ENCODE measurements at places on chromosomes 12 and 14. TPM values are rescaled to one million over a fixed set of nuclear protein-coding genes. Genes with fewer than 3 reads are reported as not detected.

AQP6 gene
- total RNA-seq: 0.21 TPM

TNS2 gene
- 14.2 TPM for total RNA-seq

RERGL gene
- total RNA-seq: not detected

OTOGL gene
- total RNA-seq: 0.12 TPM

FOXN4 gene
- 1.3 TPM for total RNA-seq

DNA sequence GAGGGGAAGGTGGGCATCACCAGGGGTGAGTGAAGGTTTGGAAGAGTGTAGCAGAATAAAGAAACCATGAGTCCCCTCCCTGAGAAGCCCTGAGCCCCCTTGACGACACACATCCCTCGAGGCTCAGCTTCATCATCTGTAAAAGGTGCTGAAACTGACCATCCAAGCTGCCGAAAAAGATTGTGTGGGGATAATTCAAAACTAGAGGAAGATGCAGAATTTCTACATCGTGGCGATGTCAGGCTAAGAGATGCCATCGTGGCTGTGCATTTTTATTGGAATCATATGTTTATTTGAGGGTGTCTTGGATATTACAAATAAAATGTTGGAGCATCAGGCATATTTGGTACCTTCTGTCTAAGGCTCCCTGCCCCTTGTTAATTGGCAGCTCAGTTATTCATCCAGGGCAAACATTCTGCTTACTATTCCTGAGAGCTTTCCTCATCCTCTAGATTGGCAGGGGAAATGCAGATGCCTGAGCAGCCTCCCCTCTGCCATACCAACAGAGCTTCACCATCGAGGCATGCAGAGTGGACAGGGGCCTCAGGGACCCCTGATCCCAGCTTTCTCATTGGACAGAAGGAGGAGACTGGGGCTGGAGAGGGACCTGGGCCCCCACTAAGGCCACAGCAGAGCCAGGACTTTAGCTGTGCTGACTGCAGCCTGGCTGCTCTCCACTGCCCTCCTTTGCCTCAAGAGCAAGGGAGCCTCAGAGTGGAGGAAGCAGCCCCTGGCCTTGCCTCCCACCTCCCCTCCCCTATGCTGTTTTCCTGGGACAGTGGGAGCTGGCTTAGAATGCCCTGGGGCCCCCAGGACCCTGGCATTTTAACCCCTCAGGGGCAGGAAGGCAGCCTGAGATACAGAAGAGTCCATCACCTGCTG, 7.0 kb downstream of the SERPINA1 start:
- DNase-seq: no peak
- no peaks in the 10 kb centered on the region for H3K27me3 ChIP-seq
- H3K27ac ChIP-seq: no peak overlapping the region
- H3K36me3 ChIP-seq: no peaks in the 10 kb centered on the region
- H3K4me3 ChIP-seq: no peak overlapping the region

DNA sequence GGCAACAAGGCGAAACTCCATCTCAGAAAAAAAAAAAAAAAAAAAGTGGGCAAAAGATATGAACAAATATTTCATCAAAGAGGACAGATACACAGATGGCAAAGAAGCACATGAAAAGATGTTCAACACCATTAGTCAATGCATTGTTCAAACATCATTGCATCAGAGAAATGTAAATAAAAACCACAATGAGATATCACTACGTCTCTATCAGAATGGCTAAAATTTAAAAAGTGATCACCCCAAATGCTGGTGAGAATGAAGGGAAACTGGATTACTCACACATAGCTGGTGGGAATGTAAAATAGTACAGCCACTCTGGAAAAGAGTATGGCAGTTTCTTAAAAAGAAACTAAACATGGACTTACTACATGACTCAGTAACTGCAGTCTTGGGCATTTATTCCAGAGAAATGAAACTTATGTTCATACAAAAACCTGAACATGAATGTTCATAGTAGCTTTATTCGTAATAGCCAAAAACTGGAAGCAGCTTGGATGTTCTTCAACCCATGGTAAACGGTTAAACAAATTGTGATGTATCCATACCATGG, 3.6 kb downstream of the L2HGDH start:
- H3K36me3 ChIP-seq: peaks cover 11% of the 10 kb centered on the region
- H3K4me1 ChIP-seq: peaks cover 22% of the 10 kb centered on the region
- no peak overlapping the region for H3K4me3 ChIP-seq
- H3K27ac ChIP-seq: no peak overlapping the region
- DNase-seq: no peak
- H3K27me3 ChIP-seq: no peaks in the 10 kb centered on the region

- no peak for DNase-seq
- H3K36me3 ChIP-seq: peaks cover 6% of the 10 kb centered on the region
- no peaks in the 10 kb centered on the region for H3K4me1 ChIP-seq
- no peaks in the 10 kb centered on the region for H3K27me3 ChIP-seq
- H3K27ac ChIP-seq: no peak overlapping the region
These were observed 481.8 kb downstream of the TMEM117 start for GRCh38 chr12:44317651-44318126.

DNA sequence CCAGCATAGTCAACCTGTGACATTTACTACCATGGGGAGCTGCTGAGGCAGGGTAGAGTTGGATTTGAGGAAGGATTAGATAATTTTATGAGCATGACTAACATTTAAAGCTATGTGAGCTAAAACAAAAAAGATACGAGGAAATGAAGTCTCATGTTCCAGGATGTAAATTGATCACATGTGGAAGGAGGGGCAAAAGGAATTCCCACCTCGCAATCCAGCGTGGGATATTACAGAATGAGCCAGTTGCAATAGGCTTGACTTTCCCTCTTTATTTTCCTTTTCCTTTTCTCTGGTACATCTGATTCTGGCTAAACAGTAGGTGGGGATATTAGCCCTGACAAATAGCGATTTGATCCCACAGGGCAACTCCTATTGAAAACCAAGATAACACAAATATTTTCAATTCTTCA, 214.9 kb upstream of the HMGA2 start:
- DNase-seq: no peak
- no peaks in the 10 kb centered on the region for H3K4me1 ChIP-seq

DNA sequence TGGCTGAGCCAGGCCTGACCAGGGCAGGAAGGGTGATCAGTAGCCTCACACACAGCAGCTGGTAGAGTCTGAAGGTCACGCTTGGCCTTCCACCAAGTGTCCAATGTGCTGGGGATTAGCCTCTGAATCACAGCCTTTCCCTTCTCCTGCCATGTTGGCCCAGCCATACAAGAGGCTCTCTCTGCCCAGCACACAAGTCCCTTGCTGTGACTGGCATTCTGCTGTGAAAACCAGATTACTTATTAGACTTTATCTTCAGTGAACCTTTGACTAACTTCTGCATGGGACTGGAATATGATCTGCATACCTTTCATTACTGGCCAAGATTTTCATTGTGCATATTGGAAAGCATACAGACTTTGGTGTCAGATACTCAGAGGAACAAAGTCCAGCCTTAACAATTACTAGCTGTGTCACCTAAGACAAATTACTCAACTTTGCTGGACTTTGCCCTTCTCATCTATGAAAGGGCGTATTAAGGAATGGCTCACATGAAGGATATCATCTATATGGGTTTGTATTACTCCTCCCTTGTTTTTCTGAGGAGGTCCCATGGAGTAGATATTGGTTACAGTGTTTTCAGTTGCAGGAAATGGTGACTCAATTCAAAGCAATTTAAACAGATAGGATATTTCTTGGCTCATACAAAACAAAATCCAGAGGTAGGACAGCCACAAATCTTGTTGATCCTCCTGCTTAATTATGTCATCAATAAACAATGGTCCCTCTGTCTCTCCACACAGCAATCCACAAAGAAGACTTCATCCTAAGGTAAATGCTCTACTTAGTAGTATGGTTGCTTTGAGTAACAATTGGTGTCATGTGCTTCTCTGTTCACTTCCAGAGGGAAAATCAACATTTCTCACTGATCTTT, 99.6 kb downstream of the DYRK2 start:
- no peak overlapping the region for H3K4me3 ChIP-seq
- H3K27me3 ChIP-seq: no peaks in the 10 kb centered on the region
- H3K36me3 ChIP-seq: no peaks in the 10 kb centered on the region
- peaks cover 5% of the 10 kb centered on the region for H3K4me1 ChIP-seq

DNA sequence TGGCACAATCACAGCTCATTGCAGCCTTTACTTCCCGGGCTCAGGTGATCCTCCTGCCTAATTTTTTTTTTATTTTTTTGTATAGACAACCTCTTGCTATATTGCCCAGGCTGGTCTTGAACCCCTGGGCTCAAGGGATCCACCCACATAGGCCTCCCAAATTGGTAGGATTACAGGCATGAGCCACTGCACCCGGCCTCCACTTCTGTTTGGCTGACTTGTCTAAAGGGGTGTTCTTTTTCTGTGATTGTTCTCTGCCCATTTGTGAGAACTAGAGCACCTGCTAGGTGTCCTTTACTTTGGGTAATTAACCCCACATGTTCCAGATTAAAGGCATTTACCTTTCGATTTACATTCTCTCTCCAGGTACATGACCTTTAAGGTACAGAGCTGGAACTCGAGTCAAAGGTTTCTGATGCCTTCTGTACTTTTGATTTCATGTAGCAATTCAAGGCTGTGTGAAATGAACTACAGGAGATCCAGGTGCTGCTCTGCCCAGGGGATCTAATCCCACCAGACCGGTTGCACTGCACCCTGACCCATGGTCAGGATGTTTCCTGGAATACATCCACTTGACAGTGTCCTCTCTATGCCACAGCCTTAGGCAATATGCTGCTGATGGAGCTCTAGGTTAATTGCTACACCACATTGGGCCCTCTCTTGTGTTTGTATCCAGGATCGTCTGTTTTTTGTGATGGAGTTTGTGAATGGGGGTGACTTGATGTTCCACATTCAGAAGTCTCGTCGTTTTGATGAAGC, 163.6 kb downstream of the PRKCH start:
- no peaks in the 10 kb centered on the region for H3K36me3 ChIP-seq
- peak overlapping the region; percentile 66 for H3K27ac ChIP-seq
- H3K27me3 ChIP-seq: peaks cover 16% of the 10 kb centered on the region
- H3K4me3 ChIP-seq: no peak overlapping the region
- peaks cover 24% of the 10 kb centered on the region for H3K4me1 ChIP-seq

DNA sequence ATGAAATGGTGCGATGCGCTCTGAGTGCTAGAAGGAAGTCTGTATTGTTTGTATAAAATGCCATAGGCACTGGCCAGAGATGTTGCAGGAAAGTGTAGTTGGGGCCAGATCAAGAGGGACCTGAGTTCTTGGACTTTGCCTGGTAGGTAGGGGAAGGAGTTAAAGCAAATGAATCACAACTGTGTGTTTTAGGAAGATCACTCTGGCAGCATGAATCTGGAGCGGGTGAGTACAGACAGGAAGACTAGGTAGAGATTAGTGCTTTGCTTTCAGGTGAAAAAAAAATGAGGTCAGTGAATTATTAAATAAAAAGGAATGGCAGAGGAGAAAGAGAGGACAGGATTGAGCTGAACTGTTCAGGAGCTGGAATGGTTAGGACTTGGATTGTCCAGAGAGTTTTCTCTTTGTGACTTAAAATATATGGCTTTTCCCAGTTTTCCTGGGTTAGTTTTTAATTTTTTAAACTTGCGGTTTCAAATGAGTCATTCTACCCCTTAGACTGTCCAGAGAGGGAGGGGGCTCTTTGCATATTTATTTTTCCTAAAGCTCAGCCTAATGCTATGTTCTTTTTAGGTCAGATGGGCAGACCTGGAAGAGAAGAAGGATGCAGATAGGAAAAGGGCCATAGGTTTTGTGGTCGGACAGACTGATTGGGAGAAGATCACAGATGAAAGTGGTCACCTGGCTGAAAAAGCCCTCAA, 41.1 kb downstream of the PROX2 start:
- H3K27me3 ChIP-seq: no peaks in the 10 kb centered on the region
- DNase-seq: no peak
- peaks cover 3% of the 10 kb centered on the region for H3K36me3 ChIP-seq
- no peak overlapping the region for H3K4me3 ChIP-seq
- H3K27ac ChIP-seq: no peak overlapping the region

DNA sequence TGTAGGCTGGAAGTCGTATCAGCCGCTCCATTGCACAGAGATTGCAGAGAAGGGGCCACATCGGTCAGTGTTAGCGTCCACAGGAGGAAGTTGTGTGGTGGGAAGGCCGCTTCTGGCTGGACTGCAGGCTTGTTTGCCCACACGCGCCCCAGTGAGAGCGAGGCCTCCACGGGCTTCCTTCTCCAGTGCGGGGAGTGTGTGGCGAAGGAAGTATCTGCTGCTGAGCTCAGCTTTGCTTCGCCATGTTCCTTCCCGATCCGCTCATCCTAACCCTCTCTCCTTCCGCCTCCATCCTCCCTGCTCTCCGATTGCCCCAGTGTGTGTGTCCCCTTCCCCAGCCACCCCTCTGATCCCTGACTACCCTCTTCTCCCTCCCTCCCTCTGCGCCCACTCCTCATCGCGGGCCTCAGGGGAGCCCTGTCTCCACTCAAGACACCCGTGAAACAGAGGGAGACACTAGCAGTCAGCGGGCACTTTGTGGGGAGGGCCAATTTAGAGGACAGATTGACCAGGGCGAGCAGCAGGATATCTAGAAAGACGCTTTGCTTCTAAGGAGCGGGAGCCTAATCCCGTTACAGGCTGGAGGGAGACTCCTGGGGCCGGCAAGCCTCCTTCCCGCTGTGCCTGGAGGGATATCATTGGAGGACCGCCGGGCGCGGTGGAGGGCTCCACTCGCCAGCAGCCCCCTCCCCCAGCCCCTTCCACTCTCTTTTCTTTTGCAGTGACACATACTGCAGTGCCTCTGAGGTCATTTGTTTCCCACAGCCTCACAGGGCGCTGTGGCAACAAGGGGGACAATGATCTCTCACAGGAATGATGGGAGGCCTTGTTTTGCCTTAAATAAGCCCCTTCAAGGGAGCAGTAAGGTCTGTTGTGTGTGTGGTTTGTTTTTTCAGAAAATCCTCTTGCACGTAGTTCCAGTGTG, 428.8 kb downstream of the ZFP36L1 start:
- H3K36me3 ChIP-seq: no peaks in the 10 kb centered on the region
- H3K27ac ChIP-seq: peak overlapping the region; percentile 99
- H3K27me3 ChIP-seq: no peaks in the 10 kb centered on the region

DNA sequence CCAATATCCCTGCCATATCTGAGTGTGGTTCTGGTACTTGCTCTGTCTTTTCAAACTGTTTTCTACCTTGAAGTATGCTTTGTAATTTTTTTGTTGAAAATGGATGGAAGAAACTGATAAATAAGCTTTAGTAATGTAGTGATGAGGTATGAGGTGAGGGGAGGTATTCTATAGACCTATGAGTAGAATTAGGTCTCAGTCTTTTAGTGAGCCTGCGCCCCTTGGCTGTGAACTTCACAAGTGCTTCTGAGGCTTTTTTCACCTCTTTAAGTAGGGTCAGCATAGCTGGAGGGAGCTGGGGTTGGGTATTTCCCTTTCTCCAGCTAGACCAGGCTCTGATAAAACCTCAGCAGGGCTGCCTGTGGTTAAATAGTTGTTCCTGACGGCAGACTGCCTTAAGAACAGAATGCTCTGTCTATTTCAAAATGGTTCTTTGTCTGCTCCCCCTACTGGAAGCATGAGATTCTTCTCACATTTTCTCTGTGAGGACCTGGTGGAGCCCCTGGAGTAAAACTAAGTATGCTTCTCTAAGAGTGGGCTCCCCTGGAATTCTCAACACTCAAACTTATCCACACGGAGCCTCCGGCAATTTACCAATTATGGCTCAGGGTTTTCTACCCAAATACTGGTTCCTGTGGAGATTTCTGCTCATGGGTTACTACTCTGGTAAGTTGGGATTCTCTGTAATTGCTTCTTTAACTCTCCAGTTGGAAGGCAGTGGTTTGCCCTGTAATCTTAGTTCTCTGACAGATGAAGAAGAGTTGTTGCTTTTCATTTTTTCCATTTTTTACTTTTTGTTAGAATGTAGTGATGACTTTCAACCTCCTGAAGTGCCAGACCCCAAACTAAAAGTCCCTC, 13.1 kb downstream of the KRT5 start:
- peak; percentile 3 for DNase-seq
- H3K4me3 ChIP-seq: no peak overlapping the region
- no peaks in the 10 kb centered on the region for H3K4me1 ChIP-seq
- H3K27ac ChIP-seq: no peak overlapping the region

- peak overlapping the region; percentile 24 for H3K4me3 ChIP-seq
- H3K27ac ChIP-seq: no peak overlapping the region
- peaks cover 36% of the 10 kb centered on the region for H3K27me3 ChIP-seq
- no peaks in the 10 kb centered on the region for H3K36me3 ChIP-seq
- no peak for DNase-seq
These were observed 107.5 kb upstream of the NCOR2 start for GRCh38 chr12:124674937-124675336.
